ENCODE measurements at places on chromosomes 12 and 14. TPM values are rescaled to one million over a fixed set of nuclear protein-coding genes. Genes with fewer than 3 reads are reported as not detected.

KRT83 gene
- not detected for total RNA-seq

IFNG-AS1 gene
- not detected for total RNA-seq

TGFB3 gene
- 2.8 TPM for total RNA-seq

HNF1A gene
- total RNA-seq = not detected

AQP2 gene
- total RNA-seq = not detected

GRIP1 gene
- under 0.01 TPM for total RNA-seq

NANOG gene
- not detected for total RNA-seq

IL26 gene
- not detected for total RNA-seq
